ENCODE measurements at places on chromosomes 1 and 21.

DNA sequence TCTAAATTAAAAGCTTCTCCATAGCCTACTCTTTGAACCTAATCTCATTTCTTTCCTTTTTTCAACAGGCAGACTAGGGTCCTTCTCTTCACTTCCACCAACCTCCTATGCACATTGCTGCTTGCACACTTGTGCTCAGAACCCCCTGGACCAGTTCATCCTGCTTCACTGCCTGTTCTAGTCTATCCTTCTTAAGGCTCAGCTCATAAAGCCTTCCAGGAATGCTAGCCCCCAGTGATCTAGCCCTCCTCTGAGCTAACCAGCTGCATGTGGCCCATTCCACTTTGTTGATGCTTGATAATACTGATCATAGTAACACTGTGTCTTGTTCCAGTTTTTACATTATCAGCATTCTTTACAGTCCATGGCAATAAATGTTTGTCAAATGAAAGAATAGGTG lies 22.9 kb upstream of the PHGDH start:
- DNase-seq, result no peak

- DNase-seq, result no peak
Measured at GRCh38 chr1:29953961-29954360, 717.6 kb downstream of the PTPRU start.

DNA sequence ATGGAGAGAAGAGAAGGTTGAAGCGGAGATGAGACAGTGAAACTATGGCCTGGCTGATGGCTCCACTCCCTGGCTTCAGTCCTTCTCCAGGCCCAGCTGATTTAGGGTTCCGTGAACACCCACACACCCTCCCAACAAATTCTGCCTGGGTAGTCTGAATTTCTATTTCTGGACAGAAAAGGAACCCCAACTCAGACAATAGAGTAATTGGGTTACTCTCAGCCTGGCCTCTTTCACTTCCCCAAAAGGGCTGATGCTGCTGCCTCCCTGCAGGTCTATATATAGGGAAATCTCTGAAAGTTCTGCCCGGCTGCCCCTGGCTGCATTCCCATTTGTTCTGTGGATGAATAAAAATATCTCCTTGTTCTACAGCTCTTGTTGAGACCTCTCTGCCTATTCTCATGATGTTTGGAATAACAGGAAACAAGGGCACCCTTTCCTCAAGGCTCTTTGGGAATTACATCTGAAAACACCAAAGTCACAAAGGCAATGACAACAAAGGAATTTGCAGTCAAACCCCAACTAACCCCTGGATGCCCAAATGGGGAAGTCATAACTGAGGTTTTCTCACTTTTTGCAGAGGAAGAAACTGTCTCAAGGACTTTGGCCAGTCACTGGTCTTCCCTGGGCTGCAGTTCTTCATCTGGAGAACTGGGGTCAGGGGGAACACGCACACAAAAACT lies 11.4 kb upstream of the ZSCAN20 start:
- no peak for DNase-seq

GRCh38 chr1:198849093-198849492 lies 210.3 kb downstream of the PTPRC start:
- no peak for DNase-seq

- DNase-seq, result no peak
Measured at GRCh38 chr1:109627692-109628399, 8.2 kb downstream of the AMPD2 start.

DNA sequence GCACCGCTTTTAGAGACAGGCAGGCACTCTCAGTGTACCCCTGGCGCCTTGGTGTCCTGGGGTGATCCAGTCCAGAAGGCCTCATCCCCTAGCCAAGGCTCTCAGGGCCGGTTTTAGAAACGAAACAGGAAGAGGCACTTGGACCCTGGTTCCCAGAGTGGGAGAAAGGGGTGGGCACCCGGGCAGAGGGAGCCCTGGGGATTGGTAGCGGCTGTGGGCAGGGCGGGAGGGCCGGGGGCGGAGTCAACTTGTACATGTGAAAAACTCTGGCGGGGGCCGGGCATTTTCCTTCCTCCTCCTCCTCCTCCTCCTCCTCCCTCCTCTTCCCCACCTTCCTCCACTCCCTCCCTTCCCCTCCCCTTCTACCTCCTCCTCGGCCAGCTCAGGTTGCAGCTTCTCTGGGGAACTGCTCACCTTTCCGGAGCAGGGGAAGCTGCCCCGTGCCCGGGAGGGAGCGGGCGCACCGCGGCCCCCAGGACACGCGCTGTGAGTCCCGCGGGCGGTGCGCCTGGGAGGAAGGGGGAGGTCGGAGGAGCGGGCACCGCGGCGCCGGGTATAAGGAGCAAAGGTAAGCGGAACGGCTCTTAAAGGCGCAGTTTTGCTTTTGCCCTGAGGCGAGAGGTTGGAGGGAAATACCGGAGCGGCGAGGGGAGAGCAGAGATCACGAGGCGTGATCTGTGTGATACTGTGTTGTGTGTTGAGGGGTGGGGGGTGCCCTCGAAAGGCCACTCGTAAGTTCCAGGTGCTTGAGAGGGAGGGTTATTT lies at the start of gene CDK18:
CDK18 (plus strand) TSS at position 359 of the 765 bp plus-strand sequence. CDS start 18,499 bp downstream, outside the sequence.
- peak; percentile 47 for DNase-seq

GRCh38 chr1:231318568-231318967 lies 19.1 kb downstream of the EXOC8 start:
- DNase-seq, result no peak

- DNase-seq, result no peak
Measured at GRCh38 chr1:43545695-43546387, 15.2 kb downstream of the PTPRF start.

GRCh38 chr1:155082301-155083051 lies 3.8 kb downstream of the EFNA3 start:
- DNase-seq, result no peak

GRCh38 chr1:21911205-21912001 lies 25.7 kb downstream of the HSPG2 start:
- no peak for DNase-seq

GRCh38 chr21:42425591-42425990 lies 21.9 kb downstream of the UBASH3A start:
- DNase-seq, result no peak
